ENCODE measurements at places on chromosomes 6 and 20. TPM values are rescaled to one million over a fixed set of nuclear protein-coding genes. Genes with fewer than 3 reads are reported as not detected.

DNA sequence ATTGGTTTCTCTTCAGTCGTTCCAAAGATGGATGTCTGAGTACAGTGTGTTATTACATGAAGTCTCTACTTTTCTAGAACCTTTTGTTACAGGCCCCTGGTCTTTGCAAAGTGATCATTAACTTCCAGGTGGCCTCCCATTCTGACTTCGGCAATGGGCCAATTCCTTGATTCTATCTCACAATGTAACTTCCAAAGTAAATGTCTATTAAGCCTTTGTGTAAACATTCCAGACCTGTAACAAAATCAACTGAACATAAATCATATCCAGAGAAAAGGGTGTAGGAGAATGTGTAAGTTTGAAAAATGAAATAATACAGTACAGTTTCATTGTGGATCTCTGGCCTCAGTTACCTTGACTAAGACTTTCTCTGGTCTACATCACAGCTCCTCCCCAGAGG lies 187.8 kb upstream of the JAG1 start:
- H3K4me1 ChIP-seq, result peaks cover 3% of the 10 kb centered on the region
- H3K4me3 ChIP-seq, result no peak overlapping the region
- no peak for DNase-seq
- no peak overlapping the region for H3K27ac ChIP-seq

DNA sequence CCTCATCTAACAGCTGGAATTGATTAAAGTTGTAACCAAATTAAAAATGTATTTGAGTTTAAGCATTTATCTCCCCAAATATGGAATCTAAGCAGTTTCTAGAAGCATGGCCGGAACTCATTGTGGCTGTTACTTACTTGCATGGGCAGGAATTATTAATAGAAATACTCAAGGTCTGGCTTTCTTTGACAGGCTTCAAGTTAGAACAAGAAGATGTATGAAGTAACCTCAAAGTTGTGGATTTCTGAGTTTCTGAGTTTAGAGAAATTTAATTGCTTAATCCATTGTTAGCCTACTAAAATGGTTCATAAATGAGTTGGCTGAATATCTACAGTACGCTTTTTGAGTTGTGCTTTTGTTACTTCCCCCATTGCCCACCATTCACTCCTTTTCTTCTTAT lies 7.7 kb downstream of the CARMIL1 start:
- no peaks in the 10 kb centered on the region for H3K27me3 ChIP-seq
- no peak overlapping the region for H3K4me3 ChIP-seq
- H3K27ac ChIP-seq, result no peak overlapping the region
- no peaks in the 10 kb centered on the region for H3K36me3 ChIP-seq

DNA sequence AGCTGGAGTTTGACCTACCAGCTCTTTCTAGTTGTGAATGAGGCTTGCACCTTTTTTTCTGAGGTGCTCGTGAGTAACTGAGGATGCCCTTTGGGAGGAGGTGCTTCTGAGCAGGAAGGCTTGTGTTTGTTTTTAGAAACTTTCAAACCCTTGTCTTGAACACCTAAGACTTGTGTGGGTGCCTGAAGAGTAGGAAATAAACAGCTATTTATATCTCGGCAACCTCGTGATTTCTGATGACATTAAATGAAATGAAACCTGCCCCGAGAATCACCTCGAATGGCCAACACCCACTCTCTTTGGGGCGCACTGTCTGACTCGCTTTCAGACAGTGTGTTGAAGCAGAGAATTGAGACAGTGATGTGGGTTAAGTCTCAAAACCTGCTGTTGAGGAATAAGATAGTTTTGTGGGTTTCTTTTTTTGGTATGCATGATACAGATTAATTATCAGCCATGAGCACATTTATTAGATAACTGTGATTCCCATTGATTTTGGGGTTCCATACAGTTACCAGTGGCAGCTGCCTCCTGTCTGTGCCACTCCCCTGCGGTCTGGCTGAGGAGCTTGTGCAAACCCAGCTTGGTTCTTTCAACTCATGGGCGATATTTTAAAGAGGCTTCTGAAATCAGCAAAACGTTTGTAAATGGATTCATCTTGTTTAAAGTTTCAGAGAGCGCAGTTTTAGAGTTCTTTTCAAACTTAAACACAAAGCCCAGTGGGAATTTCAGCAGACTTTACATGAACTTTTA lies 8.4 kb downstream of the IRF4 start:
- no peaks in the 10 kb centered on the region for H3K36me3 ChIP-seq
- H3K4me3 ChIP-seq, result no peak overlapping the region

DNA sequence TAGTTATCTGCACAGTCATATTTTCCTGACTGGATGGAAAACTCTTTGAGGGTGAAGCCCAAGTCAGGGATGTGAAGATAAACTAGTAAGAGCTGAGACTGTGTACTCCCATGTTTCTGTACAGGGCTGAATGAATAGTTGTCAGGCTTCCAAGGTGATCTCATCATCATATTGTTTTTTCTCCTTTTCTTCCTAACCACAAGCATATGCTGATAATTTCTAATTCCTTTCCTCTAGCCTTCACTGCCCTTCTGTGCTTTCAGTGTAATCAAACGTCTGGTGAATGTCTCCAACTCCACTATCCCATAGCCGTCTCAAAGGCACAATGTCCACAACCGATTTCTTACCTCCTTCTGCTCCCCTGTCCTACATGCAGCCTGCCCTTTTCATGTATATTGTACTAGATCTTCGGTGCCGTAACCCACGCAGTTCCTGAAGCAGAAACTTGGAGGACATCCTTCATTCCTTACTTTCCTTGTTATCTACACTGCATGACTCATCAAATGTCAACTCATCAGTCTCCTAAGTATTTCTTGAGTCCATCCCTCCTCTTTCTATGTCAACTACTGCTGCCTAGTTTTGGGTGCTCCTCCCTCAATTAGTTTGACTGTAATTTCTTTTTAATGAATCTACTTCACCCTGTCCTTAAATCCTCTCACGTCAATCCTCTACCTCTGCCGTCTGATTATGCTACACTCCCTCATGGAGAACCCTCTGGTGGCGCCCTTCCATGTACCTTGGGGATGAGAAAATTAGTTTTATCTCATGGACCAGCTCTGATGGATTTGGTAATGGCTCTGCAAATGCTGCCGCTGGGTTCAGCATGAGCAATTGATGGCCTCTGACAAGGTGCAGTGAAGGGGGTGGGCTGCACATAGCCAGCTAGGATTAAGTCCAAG lies 21.9 kb downstream of the NCOA7 start:
- peak overlapping the region; percentile 18 for H3K27ac ChIP-seq
- H3K4me1 ChIP-seq, result peaks cover 49% of the 10 kb centered on the region
- H3K27me3 ChIP-seq, result no peaks in the 10 kb centered on the region
- no peaks in the 10 kb centered on the region for H3K36me3 ChIP-seq

GRCh38 chr6:7919871-7920270 lies 9.3 kb upstream of the TXNDC5 start:
- no peak overlapping the region for H3K4me3 ChIP-seq
- no peaks in the 10 kb centered on the region for H3K4me1 ChIP-seq
- H3K27me3 ChIP-seq, result no peaks in the 10 kb centered on the region
- DNase-seq, result peak; percentile 25

OPRL1 gene
- 0.46 TPM for total RNA-seq

DNA sequence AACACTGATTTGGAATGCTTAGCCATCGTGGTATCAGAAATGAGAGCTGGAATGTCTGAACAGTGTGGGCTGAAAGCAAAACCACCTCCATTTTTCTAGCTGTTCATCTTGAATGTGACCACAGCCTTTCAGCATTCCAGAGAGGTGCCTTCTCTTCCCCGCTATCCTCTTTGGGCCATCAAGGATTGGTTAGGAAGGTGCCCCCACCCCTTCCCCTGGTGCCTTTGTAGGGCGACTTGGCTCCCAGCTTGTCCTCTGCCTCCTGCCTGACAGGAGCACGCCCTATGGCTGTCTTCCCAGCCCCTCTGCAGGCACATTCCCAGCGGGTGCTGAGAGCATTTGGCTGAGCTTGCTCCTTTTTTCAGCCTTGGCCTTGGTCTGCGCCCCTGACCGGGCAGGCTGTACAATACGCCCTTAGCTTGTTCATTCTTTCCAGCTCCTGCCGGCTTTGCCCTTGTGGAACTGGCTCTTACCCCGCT lies 97.5 kb downstream of the ARMC2 start:
- DNase-seq, result no peak
- H3K27me3 ChIP-seq, result no peaks in the 10 kb centered on the region
- H3K4me1 ChIP-seq, result no peaks in the 10 kb centered on the region
- H3K4me3 ChIP-seq, result no peak overlapping the region
- no peak overlapping the region for H3K27ac ChIP-seq
- no peaks in the 10 kb centered on the region for H3K36me3 ChIP-seq

FHL5 gene
- total RNA-seq, result not detected

DNA sequence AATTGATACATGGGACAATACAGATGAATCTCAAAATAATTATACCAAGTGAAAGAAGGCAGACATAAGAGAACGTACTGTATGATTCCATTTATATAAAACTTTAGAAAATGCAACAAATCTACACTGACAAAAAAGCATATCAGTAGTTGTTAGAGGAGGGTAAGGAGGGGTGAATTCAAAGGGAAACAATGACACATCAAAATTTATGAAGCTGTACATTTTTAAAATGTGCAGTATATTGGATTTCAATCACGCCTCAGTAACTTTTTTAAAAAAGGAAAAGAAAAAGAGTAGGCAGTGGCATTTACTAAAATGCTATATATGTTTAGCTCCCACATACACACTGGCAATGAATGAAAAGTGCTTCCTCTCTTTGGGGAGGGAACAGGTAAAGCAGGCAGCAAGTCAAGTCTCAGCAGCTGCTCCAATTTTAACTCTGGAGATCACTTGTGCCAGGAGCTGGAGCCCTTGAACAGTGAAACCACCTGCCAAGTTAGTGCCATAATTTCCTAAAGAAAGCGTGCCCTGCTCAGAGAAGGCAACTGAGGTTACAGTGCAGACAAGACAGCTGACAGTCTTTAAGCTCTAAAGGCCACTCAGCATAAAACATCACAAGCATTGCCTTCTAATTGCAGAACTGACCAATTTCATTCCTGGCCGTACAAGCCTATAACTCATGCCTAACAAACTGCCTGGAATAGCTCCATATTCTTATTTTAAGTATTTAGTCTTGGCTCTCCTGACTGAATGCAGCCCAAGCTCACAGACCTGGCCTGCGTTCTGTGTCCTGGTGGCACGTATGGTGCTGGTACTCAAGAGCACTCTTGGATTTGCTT lies 10.9 kb downstream of the FKBP1A start:
- H3K36me3 ChIP-seq, result no peaks in the 10 kb centered on the region
- H3K4me1 ChIP-seq, result peaks cover 15% of the 10 kb centered on the region
- no peak for DNase-seq
- H3K4me3 ChIP-seq, result no peak overlapping the region
- no peaks in the 10 kb centered on the region for H3K27me3 ChIP-seq

- H3K36me3 ChIP-seq, result no peaks in the 10 kb centered on the region
- H3K27me3 ChIP-seq, result no peaks in the 10 kb centered on the region
- peaks cover 29% of the 10 kb centered on the region for H3K4me1 ChIP-seq
- DNase-seq, result no peak
Observed at GRCh38 chr6:42140756-42141602, 1.4 kb downstream of the C6orf132 start.

DNA sequence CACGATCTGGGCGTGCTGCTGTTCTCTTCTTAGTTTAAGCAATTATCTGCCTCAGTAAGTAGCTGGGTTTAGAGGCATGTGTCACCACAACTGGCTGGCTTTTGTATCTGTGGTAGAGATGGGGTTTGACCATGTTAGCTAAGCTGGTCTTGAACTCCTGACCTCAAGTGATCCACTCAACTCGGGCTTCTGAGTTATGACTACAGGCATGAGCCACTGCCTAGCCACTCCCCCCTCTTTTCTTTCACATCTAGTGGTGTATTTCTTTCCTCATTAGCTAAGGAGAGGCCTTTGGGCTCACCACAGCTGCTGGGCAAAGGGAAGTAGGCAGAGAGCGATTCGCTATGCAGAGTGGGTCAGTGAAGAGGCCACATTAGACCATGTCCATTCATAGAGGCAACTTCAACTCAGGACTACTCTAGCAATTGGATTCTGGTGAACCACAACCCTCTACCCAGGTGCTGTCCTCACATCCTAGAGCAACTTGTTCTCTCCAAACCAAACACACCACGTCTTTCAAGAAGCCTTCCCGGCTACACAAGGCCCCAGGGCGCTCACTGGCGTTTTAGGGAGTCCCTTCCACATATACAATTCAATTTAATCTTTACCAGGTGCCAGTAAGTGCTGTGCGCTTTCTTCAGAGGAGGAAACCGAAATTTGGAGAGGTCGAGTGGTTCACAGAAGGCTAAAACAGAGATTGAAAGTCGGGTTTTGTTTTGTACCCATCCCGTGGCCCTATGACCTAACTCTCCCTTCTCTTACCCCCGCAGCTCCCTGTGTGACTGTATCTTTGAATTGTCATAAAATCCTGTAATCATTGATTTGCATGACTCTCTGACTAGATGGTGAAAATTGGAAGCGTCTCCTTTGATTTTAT lies 26.5 kb upstream of the GFOD1 start:
- H3K27me3 ChIP-seq, result no peaks in the 10 kb centered on the region
- no peaks in the 10 kb centered on the region for H3K4me1 ChIP-seq
- no peak overlapping the region for H3K4me3 ChIP-seq
- no peaks in the 10 kb centered on the region for H3K36me3 ChIP-seq

IMPG1 gene
- not detected for total RNA-seq

EPPIN gene
- not detected for total RNA-seq

DNA sequence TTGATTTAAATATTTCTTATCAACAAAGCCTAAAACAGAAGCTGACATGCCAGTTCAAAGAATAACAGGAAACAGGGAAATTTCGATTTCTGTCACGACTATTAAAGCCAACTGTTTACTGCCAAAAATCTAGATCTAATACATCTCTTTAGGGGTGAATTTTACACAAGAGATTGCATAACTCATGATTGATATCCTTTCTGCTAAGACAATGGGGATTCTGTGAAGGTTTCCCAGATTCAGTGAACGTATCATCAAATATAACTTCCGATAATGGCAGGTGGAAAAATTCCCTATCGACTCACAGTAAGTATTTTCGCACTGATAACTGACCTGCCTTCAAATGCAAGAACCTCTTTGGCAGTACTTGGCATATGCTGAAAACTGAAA lies 42.9 kb downstream of the NHSL1 start:
- H3K4me1 ChIP-seq, result peaks cover 20% of the 10 kb centered on the region
- H3K36me3 ChIP-seq, result no peaks in the 10 kb centered on the region
- no peak overlapping the region for H3K27ac ChIP-seq
- no peak for DNase-seq

CSNK2B gene
- total RNA-seq, result 253 TPM

DNA sequence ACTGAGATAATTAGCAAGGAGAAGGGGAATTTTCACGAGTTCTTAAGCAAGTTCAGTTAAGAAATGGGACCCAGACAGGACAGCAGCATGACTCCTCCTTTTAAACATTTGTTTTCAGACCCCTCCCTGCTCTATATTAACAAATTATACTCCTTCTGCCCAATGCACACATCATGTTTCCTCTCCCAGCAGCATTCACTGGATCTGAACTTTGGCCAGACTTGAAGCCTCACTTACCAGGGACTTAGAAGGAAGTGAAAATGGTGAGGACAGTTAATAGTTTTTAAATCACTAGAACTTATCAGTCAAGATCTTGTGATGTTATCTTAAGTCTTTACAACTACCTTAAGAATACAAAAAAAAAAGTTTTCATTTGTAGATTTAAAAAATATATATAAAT lies 1174.7 kb upstream of the MAP3K7 start:
- no peaks in the 10 kb centered on the region for H3K36me3 ChIP-seq
- H3K4me3 ChIP-seq, result no peak overlapping the region
- no peak overlapping the region for H3K27ac ChIP-seq
- no peaks in the 10 kb centered on the region for H3K27me3 ChIP-seq
- no peaks in the 10 kb centered on the region for H3K4me1 ChIP-seq

GRCh38 chr6:111793711-111794111 lies 79.5 kb downstream of the FYN start:
- DNase-seq, result no peak
- H3K36me3 ChIP-seq, result no peaks in the 10 kb centered on the region
- no peaks in the 10 kb centered on the region for H3K27me3 ChIP-seq
- no peak overlapping the region for H3K27ac ChIP-seq

ADGB gene
- not detected for total RNA-seq

Data from A673 (cell line).